Activated T-cell treated with anti-CD3 and anti-CD28 coated beads, Interleukin-2, amount 50 U/mL, for 24 hours (primary cell): ENCODE measurements at places on chromosomes 2 and 18.

DNA sequence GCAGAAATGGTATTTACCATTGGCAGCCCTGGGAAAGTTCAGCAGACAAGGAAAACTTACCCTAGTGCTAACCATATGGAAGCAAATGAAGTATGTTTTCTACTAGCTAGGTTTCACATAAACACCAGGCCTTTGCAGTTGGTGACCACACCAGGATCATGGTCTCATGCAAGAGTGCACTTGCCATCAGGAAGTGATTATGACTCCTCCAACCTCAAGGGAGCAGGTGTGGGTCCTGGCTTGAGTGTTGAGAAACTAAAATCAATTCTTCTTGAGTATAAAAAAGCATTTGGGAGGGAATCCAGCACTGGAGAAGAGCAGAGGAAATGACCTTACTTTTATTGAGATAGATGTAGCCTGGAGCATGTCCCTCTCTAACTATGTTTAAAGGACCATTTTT lies 56.8 kb upstream of the SPAG16 start:
- no peak for DNase-seq

DNA sequence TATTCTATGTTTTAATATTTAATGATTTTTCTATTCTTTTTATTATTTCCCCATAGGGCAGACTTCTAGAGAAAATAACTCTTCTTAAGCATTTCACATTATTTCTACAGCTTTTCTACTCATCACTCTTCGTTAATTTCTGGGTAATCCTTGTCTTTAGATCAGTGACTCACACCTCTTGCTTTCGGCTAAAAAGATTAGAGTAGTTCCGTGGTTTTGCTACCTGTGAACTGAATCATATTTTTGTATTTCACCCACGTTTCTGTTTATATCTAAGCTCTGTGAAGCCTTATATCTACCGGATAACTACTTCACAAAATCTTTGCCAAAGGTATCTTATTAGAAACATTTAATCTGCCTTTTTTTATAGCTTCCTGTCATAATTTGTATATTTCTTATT lies 685.5 kb upstream of the FSHR start:
- no peak for DNase-seq

GRCh38 chr2:15720561-15721307 lies 129.1 kb downstream of the DDX1 start:
- DNase-seq = no peak

DNA sequence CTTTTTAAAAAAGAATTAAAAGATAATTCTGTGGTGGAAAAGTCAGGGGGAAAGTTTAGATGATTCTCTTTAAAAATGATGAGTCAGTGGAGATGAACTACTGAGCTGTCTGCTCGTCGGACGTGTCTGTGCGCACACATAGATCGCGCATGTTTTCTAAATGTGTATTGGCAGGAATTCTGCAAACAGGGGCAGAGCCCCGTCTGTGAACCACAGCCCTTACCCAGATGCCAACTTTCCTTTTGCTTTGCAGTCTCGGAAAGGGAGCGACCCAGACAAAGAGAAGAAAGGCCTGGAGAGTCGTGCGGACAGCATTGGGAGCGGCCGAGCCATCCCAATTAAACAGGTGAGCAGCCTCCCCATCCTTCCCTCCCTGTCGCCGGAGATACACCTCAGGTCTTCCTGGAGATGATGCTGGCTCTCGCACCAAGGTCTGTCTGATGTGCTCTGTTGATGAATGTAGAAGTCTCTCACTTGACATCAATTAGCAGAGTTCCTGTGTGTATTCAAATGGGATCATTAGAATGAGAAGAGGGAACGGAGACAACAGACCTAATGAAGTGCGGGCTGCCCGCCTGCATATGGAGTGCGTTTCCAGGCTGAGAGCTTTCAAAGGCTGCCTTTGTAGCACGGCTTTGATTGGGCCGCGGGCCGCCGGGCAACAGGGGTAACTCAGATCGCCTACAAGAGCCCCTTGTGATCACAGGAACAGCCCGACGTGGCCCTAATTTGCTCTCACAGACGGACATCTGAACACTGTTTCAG lies 313.3 kb downstream of the AGAP1 start:
- no peak for DNase-seq

DNA sequence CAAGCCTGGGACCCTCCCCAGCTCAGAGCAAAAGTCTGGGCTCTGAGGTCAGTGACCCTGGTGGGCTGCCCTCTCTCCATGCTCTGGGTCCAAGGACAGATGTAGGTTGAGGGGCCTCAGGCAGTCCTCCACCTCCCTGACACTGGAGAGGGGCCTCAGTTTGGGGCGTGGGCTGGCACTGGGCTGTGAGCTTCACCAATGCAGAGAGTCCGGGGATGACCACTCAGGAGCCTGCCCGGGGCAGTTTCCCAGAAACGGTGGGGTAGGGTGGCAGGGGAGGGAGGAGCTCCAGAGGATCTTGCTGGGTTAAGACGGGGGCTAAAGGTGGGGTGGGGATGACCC lies 40.5 kb upstream of the SMAD7 start:
- DNase-seq = no peak

DNA sequence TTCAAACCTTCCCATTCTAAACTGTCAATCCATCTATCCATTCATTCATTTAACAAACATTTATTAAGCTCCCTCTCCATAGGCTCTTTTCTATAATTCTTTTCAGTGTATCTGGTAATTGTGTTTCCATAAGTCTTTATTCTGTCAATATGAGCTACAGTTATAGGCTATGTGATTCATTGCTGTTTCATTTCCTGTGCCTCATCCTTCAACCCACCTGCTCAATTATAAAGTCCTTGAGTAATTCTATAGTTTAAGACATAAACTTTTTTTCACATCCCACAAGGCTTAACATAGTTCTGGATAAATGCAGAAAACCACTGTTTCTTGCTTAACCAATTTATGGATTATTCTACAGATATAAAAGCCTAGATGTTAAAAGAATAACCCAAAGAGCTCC lies 84.2 kb upstream of the PIK3C3 start:
- DNase-seq = no peak

DNA sequence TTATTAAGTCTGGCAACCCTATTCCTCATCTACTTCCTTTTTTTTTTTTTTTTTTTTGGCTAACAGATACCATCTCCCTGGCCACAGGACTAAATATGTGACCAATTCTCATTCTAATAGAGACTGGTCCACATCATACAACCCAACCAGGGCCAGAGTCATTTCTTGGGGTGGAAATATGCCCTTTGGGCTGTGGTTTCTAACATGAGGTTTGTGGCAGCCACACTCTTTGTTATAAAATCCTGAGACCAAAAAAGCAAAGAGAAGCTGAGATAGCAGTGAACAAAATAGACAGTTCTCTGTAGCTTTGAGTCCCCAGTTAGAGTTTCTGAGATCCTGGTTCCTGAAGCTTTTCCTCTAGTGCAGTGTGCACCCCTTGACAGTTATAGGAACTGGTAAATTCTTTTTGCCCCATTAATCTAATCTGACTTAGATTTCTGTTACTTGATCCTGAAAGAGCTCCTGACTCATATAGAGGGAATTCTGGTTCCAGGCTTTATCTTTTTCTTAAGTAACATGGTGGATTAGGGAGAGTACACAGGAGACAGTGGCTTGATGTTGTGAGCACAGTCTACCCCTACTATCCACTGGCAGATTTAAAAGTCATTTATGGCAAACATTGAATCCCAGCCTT lies 86.8 kb downstream of the MAIP1 start:
- DNase-seq = no peak

- DNase-seq = no peak
Observed at GRCh38 chr2:23584054-23584745, 199.2 kb downstream of the KLHL29 start.

- DNase-seq = peak; percentile 48
Observed at GRCh38 chr2:63424329-63425078, 163.8 kb downstream of the WDPCP start.

- DNase-seq = no peak
Observed at GRCh38 chr2:142536966-142537365, 340.5 kb upstream of the KYNU start.

DNA sequence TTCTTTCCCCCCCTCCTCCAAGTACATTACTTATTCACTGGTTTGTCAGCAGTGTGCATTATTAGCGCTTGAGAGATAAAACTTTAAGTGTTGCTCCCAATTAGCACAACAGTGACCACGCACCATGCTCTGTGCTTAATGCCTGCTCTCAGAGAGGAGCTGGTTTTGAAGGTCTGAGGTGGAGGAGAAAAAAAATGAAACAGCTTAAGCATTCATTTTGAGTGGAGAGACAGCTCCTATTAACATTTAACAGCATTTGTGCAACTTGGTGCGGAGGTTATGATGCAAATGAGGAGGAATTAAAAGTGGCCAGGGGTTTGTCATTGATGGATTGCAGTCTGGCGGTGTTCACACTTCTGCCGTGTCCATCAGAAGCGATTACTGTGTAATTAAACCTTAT lies 141.8 kb downstream of the FIGN start:
- no peak for DNase-seq

DNA sequence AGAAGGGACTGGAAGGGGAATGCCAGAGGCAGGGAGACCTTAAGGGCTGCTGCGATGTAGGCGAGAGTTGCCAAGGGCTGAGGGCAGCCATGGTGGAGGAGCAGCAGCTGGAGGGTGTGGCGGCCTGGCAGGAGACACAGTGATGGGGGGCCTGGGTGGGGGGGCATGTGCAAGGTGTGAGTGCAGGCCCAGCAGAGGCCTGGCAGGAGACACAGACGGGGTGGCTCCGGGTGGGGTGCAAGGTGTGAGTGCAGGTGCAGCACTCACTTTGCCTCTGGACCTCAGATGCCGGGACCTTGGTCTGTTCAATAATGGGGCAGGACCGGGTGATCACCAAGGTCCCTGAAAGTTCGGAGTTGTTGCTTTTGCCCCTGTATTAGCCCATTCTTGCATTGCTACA lies 76.2 kb upstream of the ODC1 start:
- peak; percentile 7 for DNase-seq

DNA sequence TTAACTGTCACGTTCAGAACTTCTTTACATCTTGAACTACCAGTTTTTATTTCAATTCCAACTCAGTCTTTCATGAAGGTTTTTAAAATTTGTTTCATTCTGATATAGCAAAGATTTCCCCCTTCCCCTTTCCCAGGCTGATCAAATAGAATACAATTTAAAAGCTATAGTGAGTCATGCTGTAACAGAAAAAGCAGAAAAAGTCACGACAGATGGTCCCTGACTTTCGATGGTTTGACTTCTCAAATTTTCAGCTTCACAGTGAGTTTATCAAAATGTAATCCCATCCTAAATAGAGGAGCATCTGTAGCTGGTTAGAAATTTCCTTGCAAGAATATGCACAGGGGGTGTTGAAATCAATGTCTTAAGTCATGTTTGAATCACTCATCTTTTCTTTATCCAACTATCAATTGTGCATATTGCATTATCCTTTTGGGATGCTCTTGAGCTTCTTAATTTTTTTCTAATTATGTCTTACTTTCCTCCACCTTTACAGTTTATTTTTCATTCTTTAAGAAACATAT lies 500.3 kb downstream of the LRP1B start:
- no peak for DNase-seq

DNA sequence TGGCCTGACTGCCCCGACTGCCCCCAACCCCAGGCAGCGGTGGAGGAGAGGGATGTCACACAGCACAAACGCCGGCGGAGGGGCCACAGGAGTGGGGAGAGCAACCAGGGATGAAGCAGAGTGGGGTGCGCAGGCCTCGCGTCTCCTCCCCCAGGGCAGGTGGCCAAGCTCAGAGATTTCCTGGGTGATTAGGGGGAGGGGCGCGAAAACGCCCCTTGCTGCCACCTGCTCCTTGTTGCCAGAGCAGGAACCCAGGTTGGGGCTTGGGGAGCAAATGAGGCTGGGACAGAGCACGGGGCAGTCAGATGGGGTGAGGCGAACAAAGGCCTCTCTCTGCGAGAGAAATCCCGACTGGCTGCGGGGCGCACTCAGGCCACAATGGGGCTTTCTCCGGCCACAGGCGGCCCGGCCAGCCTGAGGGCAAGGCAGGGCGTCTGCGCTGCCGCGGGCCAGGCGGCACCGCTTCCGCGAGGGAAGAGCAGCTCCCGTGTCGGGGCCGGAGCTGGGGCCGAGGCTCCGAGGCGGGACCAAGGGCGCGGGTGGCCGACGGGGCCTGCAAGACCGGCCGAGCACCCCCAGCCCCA lies 11.5 kb downstream of the TEX44 start:
- no peak for DNase-seq

DNA sequence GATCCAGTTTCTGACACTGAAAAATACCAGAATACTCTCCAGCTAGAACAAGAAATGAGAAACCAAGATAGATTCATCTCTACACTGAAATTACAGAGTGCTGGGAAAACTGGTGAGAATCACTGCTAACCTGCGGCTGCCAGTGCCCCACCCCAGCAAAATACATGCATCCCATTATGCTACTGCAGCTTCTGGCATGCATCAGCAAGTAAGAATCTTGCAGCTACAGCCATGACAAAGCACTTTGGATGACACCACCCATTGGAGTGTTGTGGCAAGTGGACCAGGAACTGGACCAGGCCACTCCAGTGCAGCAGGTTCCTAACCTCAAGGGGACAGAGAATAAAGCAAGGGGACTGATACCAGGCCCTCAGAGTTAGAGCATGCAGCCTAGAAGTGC lies 378.8 kb upstream of the ETAA1 start:
- DNase-seq = no peak

GRCh38 chr2:161983866-161984265 lies 90.1 kb downstream of the DPP4 start:
- DNase-seq = no peak

DNA sequence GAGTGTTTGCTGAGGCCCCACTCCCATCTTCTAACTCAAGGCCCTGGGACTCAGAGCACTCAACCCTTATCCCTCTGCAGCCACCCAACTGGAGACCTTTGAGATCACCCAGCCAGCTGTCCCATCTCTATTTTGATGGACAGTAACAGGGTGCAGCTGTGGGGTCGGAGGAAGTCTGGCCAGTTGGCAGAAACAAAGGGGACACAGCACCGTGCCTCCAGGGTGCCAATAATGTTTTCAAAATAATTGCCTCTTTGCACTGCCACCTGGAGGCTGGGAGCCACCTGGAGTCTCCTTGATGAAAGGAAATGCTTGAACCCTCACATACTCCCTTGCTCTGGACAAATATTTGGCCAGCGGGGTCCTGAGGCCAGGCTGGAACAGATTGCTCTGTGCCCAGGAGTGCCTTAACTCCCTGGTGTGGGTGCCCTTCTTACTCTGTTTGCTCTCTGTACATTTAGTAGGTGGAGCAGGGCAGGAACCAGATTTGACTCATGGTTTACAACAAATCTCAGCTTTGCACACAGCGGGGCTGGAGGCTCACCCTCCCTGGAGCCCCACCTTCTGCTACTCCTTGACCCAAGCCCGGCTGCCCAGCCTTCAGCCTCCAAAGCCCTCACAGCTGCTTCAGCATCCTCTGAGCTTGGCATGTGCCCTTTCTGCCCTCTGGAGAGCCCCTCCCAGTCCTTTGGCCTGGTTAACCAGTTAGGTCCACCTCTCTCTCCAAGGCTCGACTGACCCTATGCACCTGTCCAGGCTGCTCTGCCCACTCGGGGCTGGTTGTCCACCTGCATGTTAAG lies 17.2 kb downstream of the MAL start:
- no peak for DNase-seq
